KG1 (cell line): ENCODE measurements at places on chromosomes 3 and 15.

- DNase-seq = no peak
Observed at GRCh38 chr15:70014331-70014730, 83.4 kb downstream of the TLE3 start.

DNA sequence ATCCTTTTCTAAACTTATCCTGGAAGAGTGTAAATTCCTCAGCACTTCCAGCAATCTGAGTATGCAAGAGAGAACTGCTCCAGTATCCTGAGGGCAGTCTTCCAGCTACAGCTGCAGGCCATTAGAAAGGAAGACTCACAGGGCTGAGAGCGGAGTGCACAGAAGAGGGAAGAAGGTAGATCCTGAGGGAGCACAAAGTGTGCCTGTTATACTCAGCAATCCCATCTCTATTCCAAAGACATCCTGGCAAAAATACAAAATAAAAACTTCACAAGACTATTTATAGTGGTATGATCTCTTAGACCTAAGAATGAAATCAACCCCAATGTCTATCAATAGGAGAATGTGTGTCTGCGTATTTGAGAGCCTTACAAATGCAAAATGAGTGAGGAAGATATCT, 292.0 kb downstream of the ZIC1 start:
- no peak for DNase-seq

DNA sequence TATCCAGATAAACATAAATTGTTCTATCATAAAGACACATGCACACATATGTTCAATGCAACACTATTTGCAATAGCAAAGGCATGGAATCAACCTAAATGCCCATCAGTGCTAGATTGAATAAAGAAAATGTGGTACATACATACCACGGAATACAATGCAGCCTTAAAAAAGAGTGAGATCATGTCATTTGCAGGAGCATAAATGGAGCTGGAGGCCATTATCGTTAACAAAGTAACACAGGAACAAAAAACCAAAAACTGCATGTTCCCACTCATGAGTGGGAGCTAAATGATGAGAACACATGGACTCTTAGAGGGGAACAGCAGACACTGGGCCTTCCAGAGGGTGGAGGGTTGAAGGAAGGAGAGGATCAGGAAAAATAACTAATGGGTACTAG, 79.2 kb downstream of the SH3GL3 start:
- no peak for DNase-seq

DNA sequence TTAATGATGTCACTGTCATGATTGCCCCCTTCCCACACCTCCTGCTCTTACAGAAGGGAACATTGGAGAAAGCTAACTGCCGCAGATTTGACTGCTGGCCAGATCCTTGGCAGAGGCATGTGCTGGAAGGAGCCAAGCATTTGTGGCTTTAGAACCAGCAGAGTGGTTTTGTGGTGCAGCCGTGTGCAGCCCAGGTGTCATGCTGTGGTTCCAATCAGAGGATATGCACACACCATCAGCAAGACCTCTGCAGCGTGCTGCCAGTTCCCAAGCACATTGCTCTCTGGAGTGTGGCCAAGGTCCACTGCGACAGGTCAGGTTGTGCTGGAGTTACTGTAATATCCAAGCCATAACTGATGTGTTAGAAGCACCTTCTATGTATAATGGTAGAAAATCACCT, 61.6 kb downstream of the OTOL1 start:
- no peak for DNase-seq

DNA sequence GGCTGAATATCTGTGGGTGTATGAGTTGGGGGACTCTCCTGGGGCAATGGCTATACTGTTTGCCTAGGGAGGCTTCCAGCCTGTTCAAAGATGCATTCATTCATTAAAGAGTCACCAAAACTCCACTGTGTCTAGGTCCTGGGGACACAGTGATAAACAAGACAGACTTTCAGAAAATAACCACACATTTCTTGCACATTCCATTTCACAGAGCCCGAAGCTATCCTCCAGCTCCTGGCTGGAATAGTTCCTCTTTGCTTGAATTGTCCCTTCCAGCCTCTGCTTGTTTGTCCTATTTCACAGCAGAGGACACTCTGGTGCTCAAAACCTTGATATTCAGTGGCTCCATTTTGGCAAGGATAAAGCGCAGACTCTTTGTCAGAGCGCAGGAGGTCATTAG, 61.7 kb upstream of the ITGA11 start:
- no peak for DNase-seq

DNA sequence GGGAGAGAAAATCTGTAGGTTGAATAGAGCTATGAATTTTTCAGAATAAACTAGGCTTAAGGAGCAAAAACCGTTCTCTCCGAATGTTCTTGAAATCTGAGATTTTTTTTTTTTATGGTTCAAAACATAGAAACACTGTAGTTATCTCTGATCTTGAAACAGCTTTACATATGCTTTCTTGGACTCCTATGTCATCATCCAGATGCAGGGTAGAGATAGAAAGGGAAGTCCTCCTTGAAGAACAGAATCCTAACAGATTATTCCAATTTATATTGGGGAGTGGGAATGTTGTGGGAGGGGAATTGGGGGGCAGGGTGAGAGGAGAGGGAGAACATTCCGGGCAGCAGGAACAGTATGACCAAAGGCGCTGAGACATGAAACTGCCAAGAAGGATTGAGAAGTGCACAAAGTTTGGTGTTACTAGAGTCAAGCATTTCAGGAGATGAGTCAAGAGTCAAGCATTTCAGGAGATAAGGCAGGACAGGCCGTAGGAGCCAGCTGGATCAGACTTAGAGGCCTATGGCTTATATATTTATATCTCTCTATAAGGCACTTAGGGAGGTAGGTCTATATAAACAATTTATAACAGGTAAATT, 21.9 kb upstream of the ST3GAL6 start:
- no peak for DNase-seq

GRCh38 chr3:128170866-128171516, 17.7 kb downstream of the EEFSEC start:
- peak; percentile 40 for DNase-seq

DNA sequence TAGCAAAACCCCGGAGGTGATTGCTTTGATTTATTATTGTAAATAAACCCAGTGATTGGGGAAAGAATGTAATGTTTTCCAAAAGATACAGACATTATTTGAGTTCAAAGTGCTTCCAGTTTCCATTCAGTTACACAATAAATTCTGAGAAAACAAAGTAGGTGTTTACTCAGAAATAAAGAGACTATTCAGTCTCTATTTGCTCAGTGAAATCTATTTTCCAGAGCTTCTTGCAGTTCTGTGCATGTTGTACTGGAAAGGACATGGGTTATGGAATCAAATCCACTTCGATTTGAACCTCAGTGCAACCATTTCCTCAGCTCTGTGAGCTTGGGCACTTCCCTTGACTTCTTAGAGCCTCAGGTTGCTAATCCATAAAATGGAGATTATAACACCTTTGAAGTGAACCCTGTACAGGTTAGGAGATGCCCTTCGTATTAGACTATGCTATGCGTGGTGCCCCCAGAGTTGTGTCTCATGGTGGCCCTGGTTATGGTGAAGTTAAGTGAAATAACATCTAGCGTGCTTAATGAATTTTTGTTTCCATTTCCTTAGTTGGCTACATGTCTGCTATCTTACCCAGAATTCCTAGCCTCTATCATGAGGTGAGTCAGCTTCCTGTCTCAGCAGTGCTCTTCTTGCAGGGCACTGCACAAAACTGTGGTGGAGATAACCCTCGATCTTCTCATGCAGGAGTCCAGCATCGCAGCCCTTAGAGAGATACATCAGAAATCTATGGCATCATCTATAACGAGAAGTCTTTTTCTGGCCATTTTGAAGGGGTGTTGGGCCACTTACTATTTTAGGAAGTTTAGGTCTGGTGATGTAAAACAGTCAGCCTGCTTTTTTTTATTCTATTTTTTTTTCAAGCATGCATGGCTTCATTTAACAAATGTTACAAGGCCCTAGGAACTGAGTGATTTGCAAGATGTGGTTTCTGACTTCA, 97.7 kb downstream of the RPL39L start:
- no peak for DNase-seq

DNA sequence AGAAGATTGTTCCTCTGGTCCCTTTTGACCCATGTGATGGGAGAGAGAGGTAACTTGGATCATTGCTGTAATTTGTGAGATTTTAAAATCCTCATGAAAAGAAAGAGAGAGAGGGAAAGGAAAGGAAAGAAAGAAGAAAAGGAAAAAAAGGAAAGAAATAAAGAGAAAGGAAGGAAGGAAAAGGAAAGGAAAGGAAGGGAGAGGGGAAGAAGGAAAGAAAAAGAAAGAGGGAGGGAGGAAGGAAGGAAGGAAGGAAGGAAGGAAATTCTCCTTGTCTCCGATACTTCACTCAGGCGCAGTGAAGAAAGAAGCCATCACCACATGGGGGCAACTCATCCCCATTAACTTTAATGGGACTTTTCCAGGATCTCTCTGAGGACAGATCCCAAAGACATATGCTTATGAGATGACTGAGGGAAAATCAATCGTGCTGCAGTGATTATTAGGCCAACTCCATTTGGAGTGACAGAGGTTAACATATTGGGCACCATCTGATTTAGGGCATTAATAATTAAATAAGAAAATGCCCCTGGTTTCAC, 123.0 kb downstream of the MEGF11 start:
- DNase-seq = no peak

DNA sequence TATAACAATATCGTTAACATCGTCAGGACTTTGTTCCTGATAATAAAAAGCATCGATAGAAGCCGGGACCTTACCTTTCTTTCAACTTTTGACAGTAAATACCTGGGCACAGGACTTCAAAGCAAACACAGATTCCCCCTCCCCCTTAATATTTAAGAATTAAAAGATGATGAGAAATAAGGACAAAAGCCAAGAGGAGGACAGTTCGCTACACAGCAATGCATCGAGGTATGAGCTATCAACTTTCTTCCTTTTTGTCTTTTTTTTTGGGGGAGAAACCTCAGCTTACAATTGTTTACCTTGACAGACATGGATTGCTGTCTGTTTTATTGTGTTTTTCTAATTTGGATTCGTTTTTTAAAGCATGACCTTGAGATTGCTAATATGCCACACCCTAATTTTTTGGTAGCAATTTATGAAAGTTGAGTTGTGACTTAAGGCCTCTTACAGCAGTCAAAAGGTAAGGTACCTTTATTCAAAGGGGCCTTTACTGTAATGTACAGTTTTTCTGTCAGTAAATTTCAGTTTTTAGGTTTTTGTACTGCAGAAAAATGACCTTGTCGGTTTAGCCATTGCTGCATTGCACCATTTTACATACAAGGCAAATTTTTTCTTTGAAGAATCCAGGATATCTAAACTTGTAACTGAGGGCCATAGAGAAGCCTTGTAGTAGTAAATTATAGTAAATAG, 1.1 kb downstream of the CHD2 start:
- no peak for DNase-seq

- DNase-seq = no peak
Observed at GRCh38 chr15:60994963-60995475, 234.1 kb downstream of the RORA start.

DNA sequence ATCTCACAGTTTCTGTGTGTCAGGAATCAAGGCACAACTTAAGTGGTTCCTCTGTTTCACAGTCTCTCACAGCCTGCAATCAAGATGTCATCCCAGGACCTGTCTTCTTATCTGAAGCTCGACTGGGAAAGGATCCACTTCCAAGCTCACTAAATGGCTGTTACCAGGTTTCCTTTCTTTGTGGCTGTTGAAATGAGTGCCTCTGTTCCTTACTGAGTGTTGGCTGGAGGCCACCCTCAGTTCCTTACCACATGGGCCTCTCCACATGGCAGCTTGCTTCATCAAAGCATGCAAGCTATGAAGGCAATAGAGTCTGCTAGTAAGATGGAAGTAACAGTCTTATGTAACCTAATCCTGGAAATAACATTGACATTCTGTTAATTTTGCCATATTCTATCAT, 174.0 kb downstream of the ERC2 start:
- DNase-seq = no peak

DNA sequence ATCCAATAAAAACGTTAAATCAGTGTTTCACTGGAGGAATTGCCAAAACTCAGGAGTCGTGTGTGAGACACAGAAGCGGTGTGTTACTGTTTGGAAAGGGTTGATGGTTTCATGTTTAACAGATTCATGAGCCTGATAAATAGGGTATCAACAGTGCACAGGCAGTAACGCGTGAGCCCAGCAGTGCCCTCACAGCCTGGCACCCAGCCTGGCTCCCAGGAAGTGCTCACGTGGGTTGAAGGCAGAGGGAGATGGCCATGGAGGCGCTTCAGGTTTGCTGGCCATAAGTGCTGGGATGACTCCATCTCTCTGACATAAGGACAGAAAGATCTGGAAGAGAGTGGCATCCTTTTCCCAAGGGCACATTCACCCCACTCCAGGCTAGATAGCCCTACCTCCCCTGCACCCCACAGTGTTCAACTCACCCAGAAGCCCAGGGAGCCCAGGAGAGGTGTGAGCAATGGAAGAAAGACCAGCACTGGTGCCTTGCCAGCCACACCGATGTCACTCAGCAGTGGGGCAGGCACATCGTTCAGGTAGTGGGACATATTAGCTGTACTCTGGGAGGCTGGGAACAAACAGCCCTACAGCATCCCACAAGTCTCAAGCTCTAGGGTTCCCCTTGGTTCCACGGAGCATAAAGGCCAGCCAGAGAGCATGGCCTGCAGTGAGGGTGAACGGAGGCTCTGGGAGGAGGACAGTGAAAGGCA, 164.3 kb downstream of the LRRK1 start:
- no peak for DNase-seq

DNA sequence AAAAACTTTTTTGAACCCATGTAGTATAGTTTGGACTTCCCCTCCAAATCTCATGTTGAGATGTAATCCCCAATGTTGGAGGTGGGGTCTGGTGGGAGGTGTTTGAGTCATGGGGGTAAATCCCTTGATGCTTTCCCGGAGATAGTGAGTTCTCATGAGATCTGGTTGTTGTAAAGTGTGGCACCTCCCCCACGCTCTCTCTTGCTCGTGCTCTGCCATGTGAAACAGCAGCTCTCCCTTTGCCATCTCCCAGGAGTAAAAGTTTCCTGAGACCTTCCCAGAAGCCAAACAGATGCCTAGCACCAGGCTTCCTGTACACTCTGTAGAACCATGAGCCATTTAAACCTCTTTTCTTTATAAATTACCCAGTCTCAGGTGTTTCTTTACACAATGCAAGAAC, 16.0 kb upstream of the RNU6-1 start:
- no peak for DNase-seq

DNA sequence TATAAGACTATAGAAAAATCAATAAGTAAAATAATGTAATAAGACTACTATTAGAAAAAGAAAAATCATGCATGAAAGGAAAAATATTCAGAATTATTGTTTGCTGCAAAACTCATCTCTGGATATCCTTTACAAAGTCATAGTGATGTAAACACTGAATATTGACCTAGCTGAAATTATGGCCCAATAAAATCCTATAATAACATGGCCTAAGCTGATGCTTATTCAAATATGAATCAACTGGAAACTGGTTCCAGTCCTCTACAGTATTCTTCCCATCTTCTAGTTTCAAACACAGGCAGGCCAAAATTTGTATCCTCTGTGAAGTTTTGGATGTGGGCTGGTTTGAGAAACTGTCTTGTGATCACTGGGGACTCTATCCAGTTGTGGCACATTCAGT, 134.5 kb downstream of the CNTN3 start:
- no peak for DNase-seq

DNA sequence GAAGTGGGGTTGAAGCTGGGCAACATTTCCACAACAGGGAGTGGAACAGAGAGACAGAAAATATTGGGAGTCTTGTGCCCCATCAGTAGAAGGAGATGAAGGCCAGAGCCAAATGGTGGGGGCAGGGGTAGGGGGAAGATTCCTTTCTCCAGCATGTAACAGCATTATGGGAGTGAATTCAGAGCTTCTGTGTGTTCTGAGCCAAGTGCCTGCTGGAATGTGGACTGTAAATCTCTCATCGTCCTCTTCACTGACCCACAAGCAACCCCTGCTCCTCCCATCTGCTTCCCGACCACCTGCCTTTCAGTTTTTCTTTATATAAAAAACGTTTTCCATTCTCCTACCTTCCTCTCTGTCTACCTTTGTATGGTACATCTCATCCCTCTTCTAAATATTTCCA, 344.2 kb upstream of the TPRG1 start:
- no peak for DNase-seq

GRCh38 chr15:70589221-70589620, 174.1 kb downstream of the UACA start:
- no peak for DNase-seq
